ENCODE measurements at places on chromosomes 7 and 10.

GRCh38 chr7:102991077-102991539, 78.3 kb downstream of the LRRC17 start:
- no peak for DNase-seq

DNA sequence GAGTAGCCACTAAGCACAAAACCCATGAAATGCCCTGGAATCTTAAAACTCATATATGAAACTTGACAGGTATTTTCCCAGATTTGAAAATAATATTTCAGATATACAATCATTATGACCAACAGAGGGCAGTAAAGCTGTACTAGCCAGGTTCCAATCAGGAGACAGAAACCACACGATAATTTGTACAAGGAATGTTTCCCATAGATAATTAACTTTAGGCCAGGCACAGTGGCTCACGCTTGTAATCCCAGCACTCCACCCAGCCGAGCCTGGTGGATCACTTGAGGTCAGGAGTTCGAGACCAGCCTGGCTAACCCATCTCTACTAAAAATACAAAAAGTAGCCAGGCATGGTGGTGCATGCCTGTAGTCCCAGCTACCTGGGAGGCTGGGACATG, 31.0 kb upstream of the NUB1 start:
- no peak for DNase-seq

DNA sequence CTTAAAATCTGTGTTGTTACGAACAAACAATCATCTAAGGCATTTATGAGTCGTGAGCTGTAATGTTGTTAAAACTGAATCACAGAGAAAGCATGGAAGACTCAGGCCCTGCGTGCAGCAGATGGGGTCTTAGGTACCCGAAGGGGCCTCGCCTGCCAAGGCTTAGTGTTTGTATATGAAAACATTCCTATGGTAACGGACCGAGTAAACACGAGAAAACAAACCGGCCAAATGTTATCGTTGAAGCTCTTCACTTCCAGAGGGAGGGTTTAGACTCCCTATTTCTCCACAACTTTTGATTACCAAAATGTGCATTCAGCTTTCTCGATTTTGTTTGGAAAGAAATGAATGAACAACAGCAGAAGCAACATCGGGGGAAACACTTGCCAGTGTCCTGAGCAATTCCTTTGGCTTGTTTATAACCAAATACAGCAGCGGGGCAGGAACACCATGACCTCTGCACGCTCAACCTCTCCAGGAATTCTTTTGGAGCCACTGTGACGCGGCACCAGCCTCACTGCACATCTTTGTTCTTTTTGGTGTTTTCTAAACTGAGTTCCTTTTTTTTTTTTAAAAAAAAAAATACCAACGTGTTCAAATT, 121.6 kb upstream of the KLF6 start:
- no peak for DNase-seq

DNA sequence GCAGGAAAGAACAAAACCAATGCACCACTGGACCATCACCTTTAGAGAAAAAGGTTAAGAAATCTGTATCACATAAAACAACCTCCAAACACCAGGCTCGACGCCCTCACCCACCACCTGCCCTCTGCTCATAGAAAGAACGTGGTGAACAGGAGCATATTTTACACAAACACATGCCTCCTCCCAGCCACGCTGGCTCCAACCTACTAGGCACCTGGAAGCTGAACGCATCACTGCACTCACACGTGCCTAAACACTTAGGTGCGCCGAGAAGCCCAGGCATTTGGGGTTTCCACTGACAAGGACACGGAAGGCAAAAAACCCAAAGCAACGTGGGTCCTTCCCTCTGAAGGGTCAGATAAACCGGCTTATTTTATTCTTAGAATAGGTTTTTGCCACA, 56.0 kb downstream of the PTPRN2 start:
- DNase-seq = no peak

DNA sequence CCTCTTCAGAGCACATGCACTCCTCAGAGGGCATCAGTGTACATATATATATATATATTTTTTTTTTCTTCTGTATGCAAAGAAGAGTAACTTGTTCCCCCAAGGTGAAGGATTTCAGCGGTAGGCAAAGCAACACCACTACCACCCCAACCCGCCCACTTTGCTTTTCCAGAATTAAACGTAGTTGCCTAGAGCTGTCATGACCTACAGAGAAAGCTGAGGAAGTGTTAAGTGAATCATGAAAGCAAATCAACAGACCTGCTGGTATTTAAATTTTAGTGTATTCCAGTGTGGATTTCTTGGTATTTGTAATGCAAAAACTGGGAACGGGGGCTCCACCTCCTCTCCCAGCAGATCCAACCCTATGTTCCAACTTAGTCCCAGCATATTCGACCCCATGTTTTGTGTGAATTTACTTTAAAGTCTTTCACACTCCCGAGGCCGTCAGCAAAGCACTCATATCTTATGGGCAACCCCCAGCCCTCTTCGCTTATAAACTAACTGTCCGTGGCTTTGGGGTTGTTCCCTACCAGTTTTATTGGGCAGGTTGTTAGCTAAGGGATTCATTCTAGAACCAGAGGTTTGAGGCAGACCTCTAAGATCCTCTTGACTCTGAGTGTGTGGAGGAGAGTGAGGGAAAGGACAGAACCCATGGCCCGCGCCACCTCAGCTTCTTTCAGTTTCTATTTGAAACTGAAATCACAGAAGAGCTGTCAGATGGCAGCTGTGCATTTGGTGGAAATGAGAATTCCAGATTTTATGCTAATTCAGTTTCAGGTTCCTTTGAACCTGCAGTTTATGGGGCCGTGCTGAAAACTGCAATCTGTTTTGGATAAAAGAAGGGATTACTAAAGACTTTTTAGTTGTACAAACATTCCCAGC, 450.2 kb upstream of the GALNT17 start:
- no peak for DNase-seq

- no peak for DNase-seq
Observed at GRCh38 chr7:43193893-43194292, 81.4 kb downstream of the HECW1 start.

DNA sequence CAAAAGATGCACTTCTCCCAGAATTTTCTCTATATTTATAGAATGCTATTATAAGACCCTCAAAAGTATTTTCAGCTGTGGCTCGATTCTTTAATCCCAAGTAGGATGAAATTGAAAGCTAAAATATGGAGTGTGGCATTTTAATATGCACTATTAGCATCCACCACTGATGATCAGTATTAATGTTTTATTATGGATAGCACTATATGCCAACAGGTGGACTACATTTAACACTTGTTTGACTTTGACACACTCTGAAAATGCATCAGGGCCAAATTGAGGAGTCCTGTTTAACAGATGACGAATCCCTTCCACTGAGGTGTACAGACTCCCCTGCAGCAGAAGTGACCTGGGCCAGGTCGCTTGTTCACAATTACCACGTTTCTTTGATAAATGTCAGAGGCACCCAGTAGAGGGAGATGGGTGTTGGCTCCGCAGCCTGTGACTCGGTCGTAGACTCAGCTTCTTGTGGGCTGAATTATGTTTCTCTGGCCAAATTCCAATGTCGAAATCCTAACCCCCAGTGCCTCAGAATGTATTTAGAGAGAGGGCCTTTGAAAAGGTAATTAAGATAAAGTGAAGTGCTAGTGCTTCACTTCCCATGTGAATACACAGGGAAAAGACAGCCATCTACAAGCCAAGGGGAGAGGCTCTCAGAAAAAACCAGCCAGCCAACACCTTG, 48.1 kb downstream of the WIPF3 start:
- no peak for DNase-seq

DNA sequence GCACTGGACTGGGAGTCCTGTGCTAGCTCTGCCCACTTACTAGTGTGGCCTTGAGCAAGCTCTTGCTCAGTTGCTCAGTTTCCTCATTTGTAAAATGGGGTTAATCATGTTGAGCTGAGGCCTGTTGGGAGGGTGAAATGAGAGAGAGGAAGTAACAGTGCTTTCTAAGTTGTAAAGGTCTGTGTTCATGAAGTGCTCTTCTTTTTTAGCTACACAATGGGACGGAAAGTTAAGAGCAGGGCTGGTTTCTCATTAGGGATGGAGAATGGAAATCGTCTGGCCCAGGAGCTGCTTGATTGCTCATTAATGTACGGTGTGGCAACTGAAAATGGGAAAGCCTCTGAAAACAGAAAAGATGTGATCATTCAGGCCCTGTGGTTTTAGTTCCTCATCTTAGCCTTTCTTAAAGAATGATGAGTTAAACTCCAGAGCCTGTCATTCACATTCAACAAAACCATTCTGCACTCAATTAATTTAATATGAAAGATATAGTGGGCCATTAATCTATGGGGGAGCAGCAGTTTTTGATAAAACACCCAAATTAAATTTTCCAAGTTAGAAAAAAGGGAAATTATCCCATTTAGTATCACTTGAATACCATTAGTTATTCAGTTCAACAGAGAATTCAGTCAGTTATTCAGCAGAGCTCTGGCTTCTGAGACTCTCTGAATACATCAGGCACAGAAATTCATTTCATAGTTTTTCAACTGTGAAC, 60.5 kb downstream of the SH2D4B start:
- DNase-seq = no peak

GRCh38 chr7:121385056-121385799, 10.9 kb downstream of the FAM3C start:
- no peak for DNase-seq

DNA sequence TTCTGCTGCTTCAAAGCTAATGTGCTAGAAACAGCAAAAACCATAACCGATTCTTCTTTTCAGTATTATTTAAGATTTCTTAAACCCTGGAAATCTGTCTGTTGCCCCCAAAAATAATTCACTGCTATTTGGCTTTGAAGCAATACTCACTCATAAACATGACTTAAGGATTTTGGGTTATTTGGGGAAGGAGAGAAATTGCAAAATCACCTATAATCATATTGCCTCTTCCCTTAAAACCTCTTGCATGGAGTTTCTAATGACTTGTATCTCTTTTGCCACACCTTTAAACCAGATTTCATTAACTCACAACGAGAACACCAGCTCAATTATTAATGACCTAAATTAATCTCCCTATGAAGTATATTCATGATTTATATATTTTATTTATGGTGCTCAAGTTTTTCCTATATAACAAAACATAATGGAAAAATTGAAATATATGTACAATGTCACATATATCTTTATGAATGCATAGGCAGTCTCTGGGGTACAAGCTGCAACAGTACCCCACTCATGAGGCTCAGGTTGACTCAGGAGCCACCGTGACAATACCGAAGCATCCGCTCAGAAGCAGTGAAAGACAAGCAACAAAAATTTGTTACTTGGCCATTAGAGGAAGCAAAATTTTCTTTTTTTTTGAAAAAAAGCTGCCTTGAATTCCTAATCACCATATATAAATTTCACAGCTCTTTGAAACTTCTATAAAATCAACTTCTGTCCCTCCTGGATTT, 3.0 kb downstream of the NAMPT start:
- DNase-seq = no peak

GRCh38 chr10:131784363-131785120, 116.3 kb upstream of the PPP2R2D start:
- no peak for DNase-seq

GRCh38 chr7:64494912-64495461, 67.9 kb downstream of the ZNF680 start:
- no peak for DNase-seq

DNA sequence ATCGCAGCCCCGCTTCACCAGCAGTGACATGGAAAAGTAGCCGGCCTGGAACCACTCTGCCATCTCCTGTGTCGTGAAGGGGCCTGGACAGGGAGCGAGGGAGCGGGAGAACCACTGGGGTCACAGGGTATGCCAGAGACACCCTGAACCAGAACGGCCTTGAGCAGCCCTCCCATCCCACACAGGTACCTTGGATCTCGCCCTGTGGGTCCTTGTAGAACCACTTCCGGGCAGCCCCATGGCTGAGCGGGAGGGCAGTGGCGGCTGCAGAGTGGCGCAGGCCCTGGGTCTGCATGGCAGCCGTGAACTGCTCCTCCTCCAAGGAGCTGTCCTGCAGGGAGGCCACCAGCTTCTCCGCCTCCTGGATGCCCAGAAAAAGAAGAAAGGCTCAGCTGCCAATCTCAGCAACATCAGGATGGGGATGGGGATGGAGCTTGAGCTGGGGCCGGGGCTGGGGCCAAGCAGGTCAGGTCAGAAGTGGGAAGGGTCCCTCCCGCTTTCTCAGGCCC, 9.5 kb downstream of the GIGYF1 start:
- no peak for DNase-seq

- no peak for DNase-seq
Observed at GRCh38 chr10:72344932-72345331, 9.8 kb downstream of the DNAJB12 start.

GRCh38 chr10:98030093-98030821, at the start of gene CRTAC1:
Gene CRTAC1 (minus strand): TSS chr10:98030621. CDS start chr10:98030472, 149 bp downstream.
- DNase-seq = no peak

- no peak for DNase-seq
Observed at GRCh38 chr10:125006921-125007426, 65.1 kb downstream of the ZRANB1 start.

DNA sequence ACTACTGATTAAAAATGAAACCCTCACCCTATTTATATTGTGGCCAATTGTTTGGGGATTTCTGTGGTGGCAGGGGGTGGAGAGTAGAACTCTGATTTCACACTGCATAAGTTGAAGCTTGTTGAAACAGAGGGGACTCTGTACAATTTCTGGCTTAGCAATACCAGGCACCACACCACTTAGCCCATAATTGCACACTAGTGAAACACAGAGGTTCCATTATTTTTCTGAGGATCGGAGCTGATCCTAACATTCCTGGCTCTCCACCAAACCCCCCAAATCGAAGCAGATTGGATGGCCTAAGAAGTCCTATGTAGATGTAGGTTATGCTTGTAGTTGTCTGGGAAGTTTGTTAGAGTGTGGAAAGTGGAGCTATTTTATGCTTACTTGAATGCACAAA, 47.0 kb downstream of the PTN start:
- no peak for DNase-seq

DNA sequence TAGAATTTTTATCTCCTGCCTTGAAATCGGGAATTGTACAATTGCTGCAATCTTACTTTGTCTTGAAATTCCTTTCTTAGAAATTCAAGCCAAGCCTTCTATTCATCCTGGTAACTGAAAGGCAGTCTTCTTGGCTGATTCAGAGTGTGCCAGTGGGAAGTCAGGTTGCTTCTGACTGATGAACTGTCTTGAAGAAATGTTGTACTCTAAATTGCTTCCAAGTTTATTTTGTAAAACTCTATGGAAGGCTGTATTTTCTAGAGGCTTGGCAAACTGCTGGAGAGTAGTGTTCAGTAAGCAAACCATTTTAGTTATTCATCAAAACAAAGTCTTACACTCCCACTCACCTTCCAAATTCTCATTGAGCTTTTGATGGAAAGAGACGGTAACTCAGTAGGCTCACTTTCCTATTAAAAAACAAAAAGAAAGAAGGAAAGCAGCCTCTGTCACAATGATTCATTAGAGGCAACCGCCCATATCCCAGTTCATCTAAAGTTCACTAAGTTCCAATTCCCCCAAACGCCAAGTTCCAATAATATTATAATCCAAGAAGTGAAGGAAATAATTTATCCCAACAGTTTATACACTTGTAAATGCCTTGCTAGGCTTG, 187.9 kb upstream of the MALRD1 start:
- DNase-seq = no peak

- no peak for DNase-seq
Observed at GRCh38 chr7:76409537-76409936, at the start of gene SSC4D. Gene SSC4D (minus strand): TSS chr7:76409697. CDS start chr7:76404439, 5,258 bp downstream.
